NB4 (cell line): ENCODE measurements at places on chromosomes 11 and 22.

GRCh38 chr11:63920939-63921417, 4.0 kb upstream of the RCOR2 start:
- DNase-seq = no peak

DNA sequence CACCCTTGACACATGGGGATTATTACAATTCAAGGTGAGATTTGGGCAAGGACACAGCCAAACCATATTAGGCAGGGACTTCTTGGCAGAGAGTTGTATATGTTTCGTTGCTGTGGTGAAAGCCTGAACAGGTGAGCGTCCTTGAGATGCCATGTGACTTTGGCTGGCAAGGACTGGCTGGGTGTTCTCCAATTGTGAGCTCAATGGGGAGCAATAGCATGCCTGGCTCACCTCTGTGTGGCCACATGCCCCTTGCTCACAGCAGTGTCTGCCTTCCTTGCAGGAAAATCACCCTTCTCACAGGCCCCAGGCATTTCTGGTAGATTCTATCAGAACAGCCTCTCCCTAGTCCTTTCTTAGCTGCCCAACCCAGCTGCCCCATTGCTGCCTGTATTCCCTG, 105.5 kb downstream of the PARVA start:
- DNase-seq = no peak

DNA sequence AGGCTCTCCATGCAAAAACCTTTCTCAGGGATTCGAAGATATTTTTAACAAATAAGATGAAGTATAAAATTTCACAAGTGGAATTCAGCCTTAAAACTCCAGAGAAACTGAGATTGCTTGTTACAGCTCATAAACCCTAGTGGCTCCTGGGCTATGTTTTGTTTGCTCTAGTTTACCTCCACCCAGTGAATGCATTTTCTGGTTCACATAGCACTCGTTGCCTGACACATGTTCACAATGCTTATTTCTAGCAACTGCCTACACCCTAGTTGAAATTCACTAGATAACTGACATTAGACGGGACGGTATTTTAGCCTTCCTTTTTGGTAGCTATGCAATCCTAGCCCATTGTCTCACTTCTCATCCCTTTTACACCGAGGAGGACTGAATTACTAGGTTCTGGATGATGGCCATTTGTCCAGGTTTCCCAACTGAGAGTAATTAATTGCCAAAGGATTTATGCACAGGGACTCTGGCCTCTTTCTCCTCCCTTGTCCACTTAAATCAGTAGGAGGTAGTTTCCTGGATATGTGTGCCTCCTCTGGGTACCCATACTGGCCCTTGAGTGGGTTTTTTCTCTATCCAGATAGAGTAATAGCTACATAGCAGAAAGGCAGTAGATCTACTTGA, 951.6 kb downstream of the DLG2 start:
- DNase-seq = no peak

GRCh38 chr11:45052361-45052760, 94.1 kb upstream of the PRDM11 start:
- DNase-seq = no peak

- no peak for DNase-seq
Measured at GRCh38 chr11:22603933-22604332, 21.7 kb downstream of the FANCF start.

- no peak for DNase-seq
Measured at GRCh38 chr22:17968126-17968525, 56.2 kb downstream of the MICAL3 start.

- DNase-seq = no peak
Measured at GRCh38 chr11:8342821-8343681, 79.4 kb upstream of the LMO1 start.

DNA sequence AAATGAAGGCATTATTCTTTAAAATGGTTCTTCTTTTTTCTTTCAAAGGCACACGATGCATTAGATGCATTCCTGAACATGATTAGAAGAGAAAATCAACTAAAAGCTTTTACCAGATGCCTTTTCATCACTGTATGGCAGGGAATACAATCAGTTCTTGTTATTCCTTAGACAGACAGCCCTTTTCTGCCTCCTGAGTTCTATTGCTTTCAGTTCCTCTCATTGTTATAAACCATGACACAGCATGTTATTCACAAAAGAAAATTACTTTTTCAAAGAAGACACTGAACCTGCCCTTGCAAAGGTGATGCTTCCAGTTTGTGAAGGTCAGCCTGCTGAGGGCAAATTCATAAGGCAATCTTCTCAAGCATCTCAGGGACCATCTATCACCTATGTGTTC, 70.1 kb downstream of the FAM181B start:
- no peak for DNase-seq

- no peak for DNase-seq
Measured at GRCh38 chr11:121630041-121630440, 177.3 kb upstream of the SORL1-AS1 start.

GRCh38 chr11:85697747-85698146, 11.8 kb upstream of the CCDC89 start:
- DNase-seq = no peak

DNA sequence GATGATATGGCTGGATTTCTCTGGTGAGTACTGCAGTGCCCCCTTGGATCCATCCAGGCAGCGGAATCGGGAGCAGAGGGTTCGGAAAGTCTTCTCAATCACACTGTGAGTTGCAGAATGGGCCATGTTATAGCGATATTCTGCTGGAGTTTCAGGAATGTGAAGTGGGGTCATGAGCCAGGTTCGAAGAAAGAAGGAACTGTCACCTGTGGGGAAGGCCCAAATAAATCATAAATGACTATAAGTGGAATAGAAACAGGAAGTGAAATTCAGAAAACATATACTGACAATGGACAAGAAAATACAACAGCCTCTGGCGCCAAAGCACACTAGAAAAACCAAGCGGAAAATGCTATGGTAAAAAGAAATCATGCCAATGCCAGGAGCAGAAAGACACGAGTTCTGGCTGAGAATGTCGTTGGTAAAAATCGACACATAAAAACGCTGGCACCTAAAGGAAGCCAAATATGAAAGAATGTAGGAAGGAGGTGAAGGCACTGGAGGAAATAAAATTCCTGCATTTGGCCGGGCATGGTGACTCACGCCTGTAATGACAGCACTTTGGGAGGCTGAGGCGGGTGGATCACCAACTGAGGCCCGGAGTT, 10.0 kb upstream of the AMBRA1 start:
- DNase-seq = no peak

DNA sequence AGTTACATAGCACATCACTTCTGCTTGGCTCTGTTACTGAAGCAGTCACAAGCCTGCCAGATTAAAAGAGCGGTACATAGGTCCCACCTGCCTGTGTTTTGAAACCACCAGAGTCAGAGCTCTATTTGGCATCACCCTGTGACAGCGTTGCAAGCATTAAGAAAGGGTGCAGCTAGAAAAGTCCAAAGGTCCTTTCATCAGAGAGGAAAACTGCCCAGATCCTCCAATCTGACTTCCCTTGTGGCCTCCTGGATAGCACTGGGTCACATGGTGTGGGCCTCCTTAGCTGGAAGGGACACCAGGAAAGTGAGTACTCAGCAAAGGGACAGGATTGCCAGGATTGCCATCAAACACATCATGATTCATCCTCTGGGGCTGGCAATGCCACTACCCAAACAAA, 22.9 kb downstream of the STX3 start:
- DNase-seq = no peak
